Activated CD4-positive, CD25-positive, alpha-beta regulatory T cell treated with anti-CD3 and anti-CD28 coated beads, Interleukin-2, amount 50 U/mL, for 24 hours (primary cell): ENCODE measurements at places on chromosomes 2 and 18.

GRCh38 chr18:74356959-74357358 lies 41.3 kb downstream of the C18orf63 start:
- peak; percentile 41 for ATAC-seq

DNA sequence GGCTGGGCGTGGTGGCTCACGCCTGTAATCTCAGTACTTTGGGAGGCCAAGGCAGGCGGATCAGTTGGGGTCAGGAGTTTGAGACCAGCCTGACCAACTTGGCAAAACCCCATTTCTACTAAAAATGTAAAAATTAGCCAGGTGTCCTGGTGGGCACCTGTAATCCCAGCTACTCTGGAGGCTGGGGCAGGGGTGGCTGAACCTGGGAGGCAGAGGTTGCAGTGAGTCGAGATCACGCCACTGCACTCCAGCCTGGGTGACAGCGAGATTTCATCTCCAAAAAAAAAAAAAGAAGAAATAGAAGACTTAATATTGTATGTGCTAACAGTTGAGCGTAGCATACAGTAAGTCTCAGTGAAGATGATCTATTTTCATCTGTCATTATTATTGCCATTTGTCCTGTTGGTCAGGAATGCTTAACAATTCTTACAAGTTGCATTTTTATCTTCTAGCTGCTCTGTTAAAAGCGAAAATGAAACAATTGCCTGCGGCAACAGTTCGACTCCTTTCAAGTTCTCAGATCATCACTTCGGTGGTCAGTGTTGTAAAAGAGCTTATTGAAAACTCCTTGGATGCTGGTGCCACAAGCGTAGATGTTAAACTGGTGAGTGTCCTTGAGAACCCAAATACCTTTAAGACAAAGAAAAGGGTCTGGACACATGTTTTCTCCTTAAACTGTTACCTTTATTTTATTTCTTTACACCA lies 7.2 kb downstream of the PMS1 start:
- no peak for ATAC-seq

GRCh38 chr2:95004287-95004686 lies 21.2 kb upstream of the MAL start:
- no peak for ATAC-seq

DNA sequence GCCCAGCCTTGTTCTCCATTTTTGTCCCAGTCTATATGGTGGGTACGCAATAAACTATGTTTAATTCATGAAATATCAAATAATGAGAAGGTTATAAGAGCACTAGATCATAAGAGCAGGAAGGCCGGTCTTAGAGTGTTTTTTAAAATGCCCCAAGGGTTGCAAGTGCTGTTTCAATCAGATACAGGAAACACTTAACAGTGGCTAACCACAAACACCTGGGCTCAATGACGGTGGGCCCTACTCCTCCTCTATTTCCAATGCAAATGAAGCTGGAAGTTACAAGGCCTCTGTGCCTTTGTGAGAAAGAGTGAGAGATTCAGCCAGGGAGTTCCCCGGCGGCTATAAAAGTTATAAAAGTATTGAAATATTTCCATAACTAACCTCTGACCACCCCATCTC lies 18.9 kb upstream of the WDR33 start:
- peak; percentile 98 for ATAC-seq

- ATAC-seq = no peak
These were observed 490.6 kb downstream of the IRS1 start for GRCh38 chr2:226308986-226309385.

DNA sequence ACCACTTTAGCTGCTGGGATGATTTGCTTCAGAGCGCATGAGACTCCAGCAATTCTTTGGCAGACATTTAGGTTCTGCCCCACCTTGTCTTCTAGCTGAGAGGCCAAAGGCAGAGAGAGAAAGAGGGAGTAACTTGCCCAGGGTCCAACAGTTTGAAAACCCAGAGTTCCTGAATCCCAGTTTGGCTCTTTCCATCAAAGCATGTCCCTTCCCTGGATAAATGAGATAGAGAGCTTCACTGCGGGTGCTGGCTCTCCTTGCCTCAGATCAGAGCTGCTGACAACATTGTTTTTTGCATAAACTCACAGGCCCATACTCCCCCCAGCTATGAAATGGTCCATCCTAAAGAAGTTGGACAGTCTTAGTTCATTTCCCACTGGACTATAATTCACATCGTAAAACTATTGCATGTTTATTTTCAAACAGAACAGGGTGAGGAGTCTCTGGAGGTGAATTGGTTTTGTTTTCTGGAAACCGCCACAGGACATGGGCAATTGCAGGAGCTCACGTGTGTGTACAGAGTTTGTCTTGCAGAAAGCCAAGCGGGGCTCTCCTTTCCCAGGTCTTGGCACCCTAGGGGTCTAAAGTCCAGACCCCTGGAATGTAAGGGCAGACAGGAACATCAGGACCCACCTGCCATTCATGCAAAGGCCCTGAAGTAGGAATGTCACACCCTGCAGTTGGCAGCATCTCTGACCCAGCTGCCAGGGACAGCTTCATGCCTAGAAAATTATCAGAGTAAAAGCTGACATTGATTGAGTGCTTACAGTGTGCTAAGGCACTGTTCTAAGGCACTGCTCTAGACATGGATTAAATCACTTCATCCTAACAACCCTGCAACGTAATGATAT lies 25.0 kb upstream of the SLC14A2 start:
- no peak for ATAC-seq

DNA sequence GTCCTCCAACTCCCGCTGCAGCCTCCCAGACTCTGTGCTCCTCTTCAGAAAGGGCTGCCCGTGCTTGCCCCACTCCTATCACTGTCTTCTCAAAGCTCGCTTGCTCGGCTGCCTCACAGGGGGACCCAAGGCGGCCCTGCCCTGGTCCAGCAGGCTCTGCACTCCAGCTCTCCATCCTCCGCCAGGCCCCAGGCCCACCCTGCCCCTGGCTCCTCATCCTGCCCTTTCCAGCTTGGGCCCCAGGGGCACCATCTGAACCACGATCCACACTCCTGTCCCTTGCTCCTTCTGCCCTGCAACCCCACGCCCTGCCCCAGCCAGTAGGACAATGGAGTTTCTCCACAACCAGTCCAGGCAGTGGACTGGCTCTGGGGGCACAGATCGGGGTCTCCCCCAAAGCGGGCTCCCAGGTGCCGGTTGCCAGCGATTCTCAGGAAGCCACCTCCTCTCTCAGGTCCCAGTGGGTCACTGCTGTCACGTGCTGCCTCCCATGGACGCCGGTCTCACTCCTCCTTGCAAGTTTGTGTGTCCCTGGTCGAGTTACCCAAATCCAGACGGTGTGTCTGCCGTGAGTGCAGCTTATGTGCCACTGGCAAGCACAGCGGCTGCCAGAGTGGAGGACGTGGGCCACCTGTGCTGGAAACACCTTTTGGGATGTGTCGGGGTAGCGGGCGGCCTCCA lies 238.5 kb downstream of the HDAC4 start:
- no peak for ATAC-seq

DNA sequence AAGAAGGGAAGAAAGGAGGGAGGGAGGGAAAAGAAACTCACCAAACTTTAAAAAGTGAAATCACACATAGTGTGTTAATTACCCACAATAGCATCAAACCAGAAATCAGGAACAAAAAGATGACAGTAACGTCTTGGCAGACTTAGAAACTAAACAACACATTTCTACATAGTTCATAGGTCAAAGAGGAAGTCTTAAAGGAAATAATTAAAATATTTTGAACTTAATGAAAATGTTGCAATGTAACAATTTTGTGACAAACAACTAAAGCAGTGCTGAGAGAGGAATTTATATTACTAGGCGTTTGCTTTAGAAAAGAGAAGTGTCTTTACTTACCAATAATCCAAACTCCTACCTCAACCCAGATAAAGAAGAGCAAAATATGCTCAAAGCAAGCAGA lies 505.0 kb upstream of the ID2 start:
- no peak for ATAC-seq

GRCh38 chr2:136005462-136006196 lies 20.2 kb upstream of the DARS1 start:
- peak; percentile 40 for ATAC-seq

DNA sequence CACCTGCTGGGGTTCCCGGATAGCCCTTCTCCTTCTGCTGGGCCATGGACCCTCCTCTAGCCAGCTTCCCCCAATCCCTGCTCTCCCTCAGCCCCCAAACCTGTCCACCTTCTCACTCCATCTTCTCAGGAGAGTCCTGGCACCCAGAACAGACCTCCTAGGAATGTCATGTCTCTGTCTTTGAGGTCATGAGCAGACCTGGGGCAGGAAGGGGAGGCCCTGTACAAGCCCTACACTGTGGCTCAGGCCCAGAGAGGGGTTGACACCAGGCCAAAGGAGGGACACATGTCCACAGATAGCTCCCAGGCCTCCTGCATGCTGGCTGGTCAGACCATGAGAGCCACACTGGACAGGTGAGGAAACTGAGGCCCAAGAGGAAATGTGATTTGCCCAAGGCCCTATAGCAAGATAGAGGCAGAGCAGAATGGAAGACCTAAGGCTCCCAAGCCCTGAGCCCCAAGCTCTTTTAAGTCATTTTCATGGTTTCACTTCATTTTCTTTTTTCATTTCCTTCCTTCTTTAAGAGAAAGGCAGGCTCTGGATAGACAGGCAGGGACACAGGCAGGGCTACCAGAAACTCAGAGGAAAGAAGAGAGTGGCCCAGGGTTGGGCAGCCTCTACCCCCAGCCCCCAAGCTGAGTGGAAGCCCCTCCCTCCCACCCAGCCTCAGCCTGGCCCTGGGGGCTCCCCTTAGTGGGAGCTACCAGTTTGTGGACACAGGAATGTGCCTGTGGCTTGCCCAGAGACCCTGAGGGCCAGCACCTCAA lies 159.7 kb downstream of the SMAD7 start:
- no peak for ATAC-seq

DNA sequence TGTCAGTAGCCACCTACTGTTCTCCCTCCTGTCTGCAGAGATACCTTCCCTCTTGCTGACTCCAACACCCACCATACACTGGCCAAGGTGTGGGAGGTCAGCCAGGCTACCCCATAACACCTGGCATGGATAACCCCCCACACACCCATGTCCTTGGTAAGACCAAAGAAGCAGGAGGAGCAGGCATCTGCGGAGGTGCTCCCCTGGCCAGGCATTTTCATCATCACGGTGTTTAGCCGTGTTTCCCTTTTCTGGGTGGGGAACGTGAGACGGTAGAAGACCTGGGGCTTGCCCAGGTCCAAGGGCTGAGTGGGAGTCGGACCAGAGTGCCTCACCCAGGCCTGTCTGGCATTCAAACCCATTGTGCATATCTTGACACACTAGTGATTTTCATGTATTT lies 150.3 kb downstream of the SMAD7 start:
- no peak for ATAC-seq

DNA sequence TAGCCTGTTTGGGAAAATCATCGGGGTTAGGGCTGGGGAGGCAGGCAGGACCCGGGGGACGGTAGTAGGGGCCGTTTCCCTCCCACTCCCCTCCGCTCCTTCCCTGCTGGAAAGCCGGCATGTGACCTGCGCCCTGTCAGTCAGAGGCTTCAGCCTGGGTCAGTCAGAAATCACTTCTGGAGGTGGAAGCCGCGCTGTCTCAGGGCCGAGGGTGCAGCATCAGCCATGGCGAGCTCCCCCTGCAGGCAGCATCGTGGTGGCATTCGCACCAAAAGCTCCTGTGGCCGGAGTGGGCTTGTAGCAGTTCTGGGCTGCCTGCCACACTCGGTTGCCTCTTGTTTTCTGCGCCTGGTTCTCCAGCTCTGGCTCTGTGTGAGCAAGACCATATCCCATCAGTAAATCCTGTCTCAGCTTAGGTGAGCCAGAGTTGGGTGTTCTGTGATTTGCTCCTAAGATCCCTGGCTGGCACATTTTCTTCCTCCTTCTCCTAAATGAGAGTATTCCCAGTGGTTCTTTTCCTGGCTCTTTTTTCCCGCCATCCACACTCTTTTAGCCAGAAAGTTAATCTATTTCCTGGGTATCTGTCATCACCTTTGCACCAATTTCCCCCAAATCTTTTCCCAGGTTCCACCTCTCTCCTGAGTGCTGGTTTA lies 123.9 kb upstream of the CD302 start:
- ATAC-seq = peak; percentile 70

- ATAC-seq = no peak
These were observed 197.5 kb downstream of the PDE1A start for GRCh38 chr2:182229297-182229696.

GRCh38 chr2:66897181-66897580 lies 462.3 kb downstream of the MEIS1 start:
- no peak for ATAC-seq
